ENCODE measurements at places on chromosomes 13 and 19. TPM values are rescaled to one million over a fixed set of nuclear protein-coding genes. Genes with fewer than 3 reads are reported as not detected.

Gene CCDC169
- total RNA-seq, result 4.4 TPM

Gene PLPP2
- 0.53 TPM for total RNA-seq

Gene ATP4A
- not detected for total RNA-seq

Gene SRRM5
- not detected for total RNA-seq

Gene CEACAM4
- total RNA-seq, result not detected

Gene TMPRSS9
- total RNA-seq, result not detected

Gene ZNF491
- total RNA-seq, result 3.0 TPM

Gene KLC3
- not detected for total RNA-seq

Gene HSPB6
- 106 TPM for total RNA-seq

Gene GJB2
- 0.06 TPM for total RNA-seq

Gene MIA
- total RNA-seq, result not detected

Gene CEACAM1
- total RNA-seq, result under 0.01 TPM

Gene ZNF527
- total RNA-seq, result 4.8 TPM

Gene IL27RA
- total RNA-seq, result 2.1 TPM

Gene ADAMTS10
- total RNA-seq, result 12.0 TPM

Gene ZNF823
- 5.3 TPM for total RNA-seq

Data from aortic smooth muscle cell (primary cell).